ENCODE measurements at places on chromosomes 16 and 17.

GRCh38 chr16:22705799-22706198, 108.2 kb upstream of the HS3ST2 start:
- DNase-seq: no peak

- no peak for DNase-seq
Measured at GRCh38 chr16:48188449-48189102, 32.8 kb upstream of the ABCC12 start.

- no peak for DNase-seq
Measured at GRCh38 chr16:55526441-55526840, 17.6 kb downstream of the LPCAT2 start.

GRCh38 chr16:54194334-54194743, 92.2 kb downstream of the IRX3 start:
- DNase-seq: no peak

- DNase-seq: no peak
Measured at GRCh38 chr16:31441956-31442355, 633 bp downstream of the ZNF843 start.

DNA sequence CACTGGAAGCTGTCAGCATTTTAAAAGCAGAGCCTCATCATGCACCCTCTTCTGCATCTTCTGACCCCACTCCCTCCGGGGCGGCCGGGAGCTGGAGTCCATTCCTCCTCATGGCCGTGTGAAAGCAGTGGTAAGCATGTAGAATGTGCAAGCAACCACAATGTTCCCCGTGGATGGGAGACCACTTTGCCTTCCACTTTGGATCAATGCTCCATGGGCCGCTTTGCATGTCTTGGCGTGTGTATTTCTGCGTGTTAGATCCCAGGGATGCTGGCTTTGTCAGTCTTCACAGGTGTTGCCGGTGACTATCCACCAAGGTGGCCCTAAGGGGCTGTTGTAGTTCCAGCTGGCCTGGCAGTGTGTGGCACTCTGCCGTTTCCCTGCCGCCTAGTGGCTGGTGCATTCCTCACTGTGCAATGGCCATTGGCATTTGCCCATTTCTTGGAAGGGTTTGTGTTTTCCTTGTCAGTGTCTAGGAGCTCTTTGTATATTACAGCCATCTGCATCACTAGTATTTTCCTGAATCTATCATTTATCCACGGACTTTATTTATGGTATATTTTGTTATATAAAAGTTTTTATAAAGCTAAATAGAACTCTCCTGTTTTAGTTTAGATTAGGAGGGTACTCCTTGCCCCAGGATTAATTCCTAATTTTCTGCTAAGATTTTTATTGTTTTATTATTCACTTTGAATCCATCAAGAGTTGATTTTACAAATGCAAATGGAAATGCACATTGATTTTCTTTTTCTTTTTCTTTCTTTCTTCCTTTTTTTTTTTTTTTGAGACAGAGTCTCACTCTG, 5.8 kb upstream of the ALDH3A1 start:
- DNase-seq: no peak

- DNase-seq: no peak
Measured at GRCh38 chr17:49505854-49506253, 10.8 kb downstream of the NGFR start.

GRCh38 chr17:50274142-50274896, at the start of gene TMEM92:
TSS of gene TMEM92 (plus strand) at chr17:50274466. CDS start at chr17:50274502, 36 bp downstream.
- DNase-seq: no peak

GRCh38 chr17:78766743-78767294, 15.3 kb downstream of the CYTH1 start:
- DNase-seq: no peak

DNA sequence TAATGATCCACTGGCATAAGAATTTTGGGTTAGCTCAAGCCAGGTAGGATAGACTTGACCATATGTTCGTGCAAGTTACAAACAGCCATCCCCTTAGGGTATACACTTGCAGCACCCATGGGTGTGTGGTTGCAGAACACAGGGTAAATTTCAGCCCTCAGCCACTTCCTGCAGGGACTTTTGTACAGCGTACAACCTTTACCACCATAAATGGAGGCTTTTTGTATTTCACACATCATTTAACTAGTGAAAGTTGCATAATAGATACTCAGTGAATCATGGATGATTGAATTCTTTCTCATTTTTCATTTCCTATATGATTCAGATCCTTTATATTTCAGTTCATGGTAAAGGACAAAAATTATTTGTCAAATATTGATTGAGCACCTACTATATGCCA, 473.9 kb downstream of the CDH13 start:
- no peak for DNase-seq

- peak; percentile 24 for DNase-seq
Measured at GRCh38 chr17:73710095-73710592, 65.9 kb upstream of the SDK2 start.

GRCh38 chr17:15233022-15233805, 31.9 kb downstream of the PMP22 start:
- no peak for DNase-seq

DNA sequence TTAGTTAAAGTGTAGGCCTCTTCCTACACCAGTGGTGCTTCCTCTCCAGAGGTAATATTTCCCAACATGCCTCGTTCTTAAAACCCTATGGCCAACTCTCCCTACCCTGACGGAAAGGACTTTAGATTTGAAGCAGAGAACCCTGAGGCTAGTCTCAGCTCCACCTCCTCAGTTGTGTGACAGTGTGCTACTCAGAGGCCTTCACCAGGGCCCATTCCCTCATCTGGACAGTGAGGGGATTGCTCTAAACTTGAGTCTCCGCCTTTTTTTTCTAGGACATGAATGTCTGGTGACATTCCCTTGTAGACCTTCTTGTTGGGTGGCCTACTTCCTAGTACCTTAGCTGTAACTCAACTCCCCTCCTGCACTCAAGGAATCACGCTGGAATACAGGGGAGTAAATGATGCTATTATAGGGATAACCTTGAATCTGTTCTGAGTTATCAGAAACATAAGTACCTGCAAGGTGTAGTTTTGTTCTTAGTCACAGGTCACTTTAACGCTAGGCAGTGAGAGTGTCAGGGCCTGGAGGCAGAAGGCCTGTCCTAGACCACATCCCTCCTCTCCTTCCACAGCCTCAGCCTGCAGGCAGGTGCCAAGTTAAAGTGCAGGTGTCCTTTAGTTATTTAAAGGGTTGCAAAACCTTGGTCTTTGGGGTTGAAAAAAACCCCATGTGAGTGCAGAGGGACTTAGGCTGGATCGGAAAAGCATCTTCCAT, 26.9 kb downstream of the LDHD start:
- DNase-seq: no peak

- no peak for DNase-seq
Measured at GRCh38 chr16:49356728-49357488, 16.7 kb upstream of the C16orf78 start.

DNA sequence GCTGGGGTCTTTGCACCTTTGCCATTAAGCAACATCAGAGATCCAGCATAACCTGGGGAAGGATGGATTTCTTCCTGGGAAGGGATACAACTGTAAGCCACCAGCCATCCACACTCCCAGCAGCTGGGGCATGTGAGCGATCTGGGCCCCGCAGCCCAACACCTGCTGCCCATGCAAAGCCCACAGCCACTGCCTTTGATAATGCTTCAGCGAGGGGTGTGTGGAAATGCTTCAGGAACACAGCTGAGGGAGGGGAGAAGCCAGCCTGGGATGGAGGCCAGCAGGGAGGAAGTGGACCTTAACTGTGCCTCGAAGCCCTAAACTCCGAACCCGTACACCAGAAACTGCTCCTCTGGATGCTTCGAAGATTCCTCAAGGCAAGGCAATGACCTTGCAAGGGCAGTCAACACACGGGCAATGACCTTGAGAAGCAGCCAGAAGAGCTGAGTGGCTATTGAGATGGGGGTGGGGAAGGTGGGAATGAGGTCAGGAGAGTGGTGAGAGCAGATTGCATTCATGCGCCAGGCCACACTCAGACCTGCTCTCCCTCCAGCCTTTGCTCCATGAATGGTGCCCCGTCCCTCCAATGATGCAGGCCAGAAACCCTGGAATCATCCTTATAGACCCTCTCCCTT, 49.1 kb downstream of the KATNIP start:
- no peak for DNase-seq

- DNase-seq: no peak
Measured at GRCh38 chr17:2883544-2884213, 87.4 kb downstream of the RAP1GAP2 start.

GRCh38 chr16:53507464-53508179, 4.6 kb upstream of the AKTIP start:
- DNase-seq: no peak

- DNase-seq: no peak
Measured at GRCh38 chr17:79417476-79417988, 193.3 kb downstream of the RBFOX3 start.

- no peak for DNase-seq
Measured at GRCh38 chr16:629833-630248, 944 bp upstream of the WFIKKN1 start.

GRCh38 chr17:29209073-29209472, 28.9 kb upstream of the MYO18A start:
- DNase-seq: no peak

DNA sequence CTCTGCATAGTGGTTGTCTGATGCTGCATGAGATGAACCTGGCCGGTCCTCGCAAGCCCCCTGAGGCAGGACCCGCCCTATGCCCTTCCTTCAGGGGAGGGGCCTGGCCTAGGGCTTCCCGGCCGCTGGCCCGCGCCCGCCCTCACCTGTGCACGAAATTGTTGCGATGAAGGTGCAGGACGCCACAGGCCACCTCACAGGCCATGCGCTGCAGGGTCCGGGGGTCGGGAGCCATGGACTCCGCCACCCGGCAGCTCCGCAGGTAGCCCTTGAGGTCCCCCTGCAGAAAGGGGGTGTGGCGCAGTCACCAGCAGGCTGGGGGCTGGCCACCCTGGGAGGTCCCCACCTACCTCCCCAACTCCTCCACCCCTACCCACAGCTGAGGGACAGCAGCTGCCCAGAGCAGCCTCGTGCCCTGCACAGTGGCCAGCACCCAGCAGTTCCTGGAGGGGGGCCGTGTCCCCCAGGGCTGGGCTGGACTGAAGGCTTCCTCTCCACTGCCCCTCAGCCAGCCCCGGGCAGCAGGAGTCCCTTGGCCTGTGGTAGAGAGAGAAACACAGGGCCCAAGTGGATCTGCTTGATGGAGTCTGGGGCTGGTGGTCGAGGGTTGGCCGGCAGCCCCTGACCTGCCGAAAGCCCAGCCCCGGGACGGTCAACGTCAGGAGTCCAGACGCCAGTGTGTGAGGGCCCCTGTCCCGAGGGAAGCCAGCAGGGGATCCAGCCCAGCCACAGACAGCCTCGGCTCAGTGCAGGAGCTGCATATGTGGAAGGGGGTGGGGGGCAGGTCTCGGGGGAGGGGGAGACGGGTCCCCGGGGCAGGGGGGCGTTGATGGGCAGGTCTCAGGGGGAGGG, 38.8 kb upstream of the PVALEF start:
- DNase-seq: no peak

DNA sequence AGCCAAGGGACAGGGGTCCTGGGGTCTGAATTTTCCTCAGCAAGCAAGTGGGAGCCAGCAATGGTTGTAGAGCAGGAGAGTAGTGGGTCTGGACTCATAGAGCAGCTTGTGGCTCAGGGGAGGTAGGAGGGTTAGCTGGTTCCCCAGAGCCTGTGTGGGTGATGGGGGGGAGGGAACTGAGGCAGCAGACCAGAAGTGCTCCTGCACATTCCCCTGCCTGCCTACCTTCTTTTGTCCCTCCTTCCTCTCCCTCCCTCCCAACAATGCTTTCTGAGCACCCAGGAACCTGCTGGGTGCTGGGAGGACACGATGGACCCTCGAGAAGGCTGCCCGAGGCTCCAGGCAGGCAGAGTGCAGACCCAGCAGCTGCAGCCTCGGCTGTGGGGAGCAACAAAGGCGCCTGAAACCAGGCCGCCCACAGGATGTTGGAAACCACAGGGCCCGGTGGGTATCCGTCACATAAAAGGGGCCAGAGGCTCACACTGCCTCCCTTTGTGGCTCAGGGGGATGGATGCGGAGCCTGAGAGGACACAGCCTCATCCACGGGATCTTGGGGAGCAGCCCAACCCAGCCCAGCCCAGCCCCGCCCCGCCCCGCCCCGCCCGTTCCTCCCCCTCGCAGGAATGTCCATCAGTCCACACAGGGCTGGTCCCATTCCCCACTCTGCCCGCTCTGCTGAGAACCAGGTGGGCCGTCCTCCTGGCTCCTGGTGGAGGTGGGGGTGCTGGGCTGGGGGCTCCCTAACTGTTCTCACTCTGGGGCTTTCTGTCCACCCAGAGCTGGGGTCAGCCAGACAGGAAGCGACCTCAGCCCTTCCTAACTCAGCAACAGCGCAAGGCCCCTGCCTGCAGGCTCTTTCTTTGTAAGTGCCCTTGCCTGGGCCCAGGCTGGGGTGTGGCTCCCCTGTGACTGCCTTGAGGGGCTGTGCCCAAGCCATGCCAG, 1.7 kb upstream of the NLRC3 start:
- DNase-seq: no peak

GRCh38 chr17:66633317-66633965, 201.5 kb upstream of the CACNG5 start:
- no peak for DNase-seq

DNA sequence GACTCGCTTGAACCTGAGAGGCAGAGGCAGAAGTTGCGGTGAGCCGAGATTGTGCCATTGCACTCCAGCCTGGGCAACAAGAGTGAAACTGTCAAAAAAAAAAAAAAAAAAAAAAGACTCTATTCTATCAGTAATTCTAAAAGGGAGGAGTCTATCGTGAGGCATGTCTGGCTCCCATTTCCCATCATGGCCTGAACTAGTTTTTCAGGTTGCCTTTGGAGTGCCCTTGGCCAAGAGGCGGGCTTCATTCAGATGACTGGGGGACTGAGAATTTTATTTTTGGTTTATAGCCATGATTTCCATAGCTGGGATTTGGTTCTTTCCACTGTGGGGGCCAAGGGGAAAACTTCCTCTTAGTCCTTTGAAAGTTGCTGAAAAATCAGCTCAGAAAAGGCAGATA, 3.5 kb upstream of the SNX29 start:
- no peak for DNase-seq

- DNase-seq: no peak
Measured at GRCh38 chr17:69712801-69713311, 298.4 kb downstream of the MAP2K6 start.

DNA sequence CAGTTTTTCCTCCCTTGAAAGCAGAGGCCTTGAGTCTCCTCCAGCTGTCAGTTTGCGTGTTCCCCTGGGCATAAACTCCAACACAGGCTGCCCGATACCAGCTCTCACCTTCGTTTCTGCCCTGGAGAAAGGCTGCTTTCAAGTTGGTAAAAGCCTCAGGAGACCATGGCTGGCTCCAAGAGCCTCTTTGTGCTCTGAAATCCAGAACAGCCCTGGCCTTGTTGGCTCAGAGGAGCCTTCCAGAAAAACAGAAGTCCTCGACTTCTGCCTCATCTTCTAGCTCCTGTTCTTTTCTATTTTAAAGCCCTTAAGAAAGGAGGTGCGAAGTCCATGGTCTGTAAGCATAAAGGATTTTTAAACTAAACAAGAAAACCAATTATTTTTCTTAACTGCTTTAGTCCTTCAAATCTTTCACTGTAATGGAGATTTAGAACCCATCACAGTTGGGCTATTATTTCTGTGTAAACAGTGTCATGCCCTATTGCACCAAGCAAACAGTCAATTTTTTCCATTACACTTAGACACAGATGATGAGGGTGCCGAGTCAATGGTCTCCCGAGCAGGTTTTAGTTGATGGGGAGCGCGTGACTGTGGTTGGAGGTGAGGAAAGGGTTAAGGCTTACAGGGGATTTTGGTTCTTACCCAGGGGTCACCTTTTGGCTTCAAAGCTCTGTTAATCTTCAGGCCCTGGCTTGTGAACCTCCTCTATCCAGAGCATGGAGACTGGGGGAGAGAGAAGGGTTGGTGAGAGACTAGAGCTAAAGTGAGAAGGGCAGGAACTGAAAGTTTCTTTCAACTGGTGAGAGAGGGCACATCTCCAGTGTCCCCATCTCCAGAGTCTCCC, 212.8 kb downstream of the MSI2 start:
- no peak for DNase-seq

Data from stimulated activated CD4-positive, alpha-beta T cell treated with anti-CD3 and anti-CD28 coated beads, Interleukin-15, amount 100 ng/mL, for 1 hour (primary cell).